MCF 10A (cell line): ENCODE measurements at places on chromosomes 3 and 15.

- H3K4me1 ChIP-seq: peaks cover 7% of the 10 kb centered on the region
- H3K27ac ChIP-seq: peak overlapping the region; percentile 27
- no peak for DNase-seq
- no peaks in the 10 kb centered on the region for H3K27me3 ChIP-seq
Observed at GRCh38 chr15:89174476-89174875, 46.9 kb downstream of the RLBP1 start.

- no peak overlapping the region for H3K4me3 ChIP-seq
- H3K27me3 ChIP-seq: no peaks in the 10 kb centered on the region
- no peak for DNase-seq
- H3K36me3 ChIP-seq: peaks cover 21% of the 10 kb centered on the region
- H3K4me1 ChIP-seq: peaks cover 6% of the 10 kb centered on the region
Observed at GRCh38 chr3:188889054-188889491, 282.7 kb upstream of the TPRG1 start.

- peaks cover 4% of the 10 kb centered on the region for H3K4me1 ChIP-seq
- no peak overlapping the region for H3K4me3 ChIP-seq
- H3K36me3 ChIP-seq: no peaks in the 10 kb centered on the region
- no peaks in the 10 kb centered on the region for H3K27me3 ChIP-seq
Observed at GRCh38 chr3:155352900-155353490, 59.5 kb upstream of the STRIT1 start.

DNA sequence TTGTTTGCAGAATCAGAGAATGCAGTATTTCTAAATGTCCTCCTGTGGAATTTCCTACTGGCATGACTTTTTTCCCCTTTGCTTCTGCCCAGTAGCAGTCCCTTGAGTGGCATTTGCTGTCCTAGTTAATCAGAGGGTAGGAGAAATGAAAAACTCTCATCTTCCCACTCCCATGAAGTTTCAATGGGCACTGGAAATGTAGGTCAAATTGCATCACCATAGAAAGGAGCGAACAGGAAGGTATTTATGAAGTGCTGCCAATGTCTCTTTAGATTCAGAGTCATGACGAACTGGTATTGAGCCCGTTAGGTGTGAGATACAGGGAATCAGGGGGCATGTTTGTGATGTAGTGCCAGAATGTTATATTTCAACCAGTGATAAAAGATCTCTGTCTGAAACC lies 23.2 kb downstream of the ATXN7 start:
- peaks cover 6% of the 10 kb centered on the region for H3K4me1 ChIP-seq
- no peak for DNase-seq
- H3K4me3 ChIP-seq: no peak overlapping the region

GRCh38 chr15:81955382-81956062 lies 90.3 kb downstream of the MEX3B start:
- H3K27me3 ChIP-seq: no peaks in the 10 kb centered on the region
- H3K4me1 ChIP-seq: no peaks in the 10 kb centered on the region
- H3K27ac ChIP-seq: no peak overlapping the region
- H3K36me3 ChIP-seq: no peaks in the 10 kb centered on the region

GRCh38 chr3:14378415-14378814 lies 24.0 kb upstream of the SLC6A6 start:
- no peak overlapping the region for H3K4me3 ChIP-seq
- no peaks in the 10 kb centered on the region for H3K36me3 ChIP-seq
- no peak for DNase-seq
- H3K27me3 ChIP-seq: peaks cover 21% of the 10 kb centered on the region
- H3K4me1 ChIP-seq: no peaks in the 10 kb centered on the region

GRCh38 chr3:11717768-11718636 lies 74.3 kb upstream of the VGLL4 start:
- no peaks in the 10 kb centered on the region for H3K27me3 ChIP-seq
- H3K4me1 ChIP-seq: peaks cover 17% of the 10 kb centered on the region

DNA sequence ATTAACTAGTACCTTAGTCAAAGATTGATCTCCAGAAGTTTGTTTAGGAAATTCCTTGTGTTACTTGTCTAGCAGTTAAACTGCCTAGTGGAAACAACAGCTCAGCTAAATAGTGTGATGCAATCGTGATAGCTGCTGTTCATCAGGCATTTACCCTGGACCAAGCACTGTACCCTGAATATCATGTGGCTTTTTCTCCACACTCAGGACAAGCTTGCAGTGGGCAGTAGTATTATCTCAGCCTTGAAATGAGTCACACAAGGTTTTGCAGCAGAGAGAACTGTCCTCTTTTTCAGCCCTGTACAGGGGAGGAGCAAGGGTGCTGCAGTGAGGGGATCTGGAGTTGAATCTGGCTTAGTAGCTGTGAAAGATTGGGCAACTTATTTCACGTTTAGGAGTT lies 208.4 kb downstream of the TP63 start:
- H3K27ac ChIP-seq: peak overlapping the region; percentile 99
- H3K4me1 ChIP-seq: peaks cover 62% of the 10 kb centered on the region
- no peaks in the 10 kb centered on the region for H3K27me3 ChIP-seq

GRCh38 chr3:113707835-113708234 lies 11.4 kb upstream of the USF3 start:
- no peak overlapping the region for H3K27ac ChIP-seq
- no peaks in the 10 kb centered on the region for H3K27me3 ChIP-seq
- H3K36me3 ChIP-seq: peaks cover 5% of the 10 kb centered on the region
- peaks cover 6% of the 10 kb centered on the region for H3K4me1 ChIP-seq
- no peak overlapping the region for H3K4me3 ChIP-seq
- DNase-seq: no peak

DNA sequence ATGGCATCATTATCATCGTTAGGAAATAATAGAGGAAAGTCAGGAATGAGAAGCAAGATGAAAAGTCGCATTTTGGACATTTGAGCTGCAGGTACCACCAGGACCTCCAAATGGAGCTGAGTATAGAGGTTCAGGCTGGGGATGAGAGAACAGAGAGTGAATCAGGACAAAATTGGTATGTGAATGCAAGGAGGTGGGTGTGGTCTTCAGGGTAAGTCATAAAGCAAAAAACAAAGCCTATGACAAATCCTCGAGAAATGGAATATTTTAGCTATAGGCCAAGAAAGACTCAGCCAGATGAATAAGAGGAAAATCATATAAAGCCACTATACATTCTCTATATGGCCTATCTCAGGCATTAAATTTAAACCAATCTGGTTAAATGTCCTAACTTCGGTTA lies 841.3 kb downstream of the ROBO1 start:
- no peak overlapping the region for H3K27ac ChIP-seq
- DNase-seq: no peak
- H3K27me3 ChIP-seq: no peaks in the 10 kb centered on the region
- no peak overlapping the region for H3K4me3 ChIP-seq

- no peak overlapping the region for H3K4me3 ChIP-seq
- DNase-seq: no peak
- no peak overlapping the region for H3K27ac ChIP-seq
Observed at GRCh38 chr15:88989578-88989977, 76.4 kb upstream of the MFGE8 start.

GRCh38 chr15:48530528-48530927 lies 115.0 kb downstream of the FBN1 start:
- no peaks in the 10 kb centered on the region for H3K27me3 ChIP-seq
- no peak overlapping the region for H3K4me3 ChIP-seq
- DNase-seq: no peak
- H3K27ac ChIP-seq: no peak overlapping the region
- H3K4me1 ChIP-seq: no peaks in the 10 kb centered on the region
- peaks cover 4% of the 10 kb centered on the region for H3K36me3 ChIP-seq

- no peaks in the 10 kb centered on the region for H3K4me1 ChIP-seq
- H3K4me3 ChIP-seq: no peak overlapping the region
- H3K36me3 ChIP-seq: peaks cover 43% of the 10 kb centered on the region
- H3K27ac ChIP-seq: no peak overlapping the region
- no peaks in the 10 kb centered on the region for H3K27me3 ChIP-seq
Observed at GRCh38 chr15:71880276-71880675, 69.9 kb downstream of the NR2E3 start.

DNA sequence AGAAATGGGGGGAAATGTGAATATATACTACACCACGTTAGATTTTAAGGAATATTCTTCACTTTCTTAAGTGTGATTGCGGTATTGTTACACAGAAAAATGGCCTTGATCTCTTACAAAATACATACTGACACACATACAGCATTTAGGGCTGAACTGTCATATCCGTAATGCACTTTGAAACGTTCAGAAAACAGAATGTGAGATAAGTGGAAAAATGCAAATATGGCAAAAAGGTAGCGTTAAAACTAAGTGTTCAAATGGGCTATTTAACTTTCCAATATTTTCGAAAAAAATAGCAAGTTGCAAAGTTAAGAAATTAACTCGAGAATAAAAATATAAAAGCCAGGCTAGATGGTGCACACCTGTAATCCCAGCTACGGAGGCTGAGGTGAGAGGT lies 1.8 kb downstream of the ZNF280D start:
- no peak for DNase-seq
- H3K4me1 ChIP-seq: peaks cover 20% of the 10 kb centered on the region
- peaks cover 20% of the 10 kb centered on the region for H3K36me3 ChIP-seq
- no peaks in the 10 kb centered on the region for H3K27me3 ChIP-seq
- H3K4me3 ChIP-seq: peak overlapping the region; percentile 88

DNA sequence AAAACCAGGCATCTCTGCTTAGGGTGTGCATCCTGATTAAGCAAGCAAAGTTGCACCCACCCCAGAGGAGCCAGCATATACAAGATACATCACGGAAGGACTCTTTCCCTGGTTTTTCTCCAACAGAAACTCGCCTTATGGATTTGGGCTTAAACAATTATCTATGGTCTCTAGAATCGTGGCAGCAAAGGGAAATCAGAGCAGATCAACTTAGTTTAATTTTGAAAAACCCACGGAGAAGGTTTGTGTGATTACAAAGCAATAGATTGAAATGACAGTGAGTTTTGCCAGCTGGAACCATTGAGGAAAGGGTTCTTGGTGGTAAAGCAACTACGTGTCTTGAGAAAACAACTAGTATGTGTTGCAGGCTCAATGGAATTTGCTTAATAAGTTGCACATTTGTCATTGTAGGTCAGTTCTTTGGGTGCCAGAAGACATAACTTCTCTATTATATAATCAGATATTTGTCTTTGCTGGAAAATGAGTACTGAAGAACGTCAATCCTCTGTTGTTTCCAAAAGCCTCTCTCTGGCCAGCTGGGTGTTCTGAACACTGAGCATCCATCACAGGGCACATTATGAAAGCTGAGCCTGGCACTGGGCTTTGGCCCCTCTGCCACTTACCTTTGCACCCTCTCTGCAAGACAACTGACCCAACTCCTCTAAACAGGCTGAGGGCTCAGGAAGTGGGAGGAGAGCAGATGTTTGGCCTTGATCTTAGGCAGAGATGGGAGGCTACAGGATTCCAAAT lies 75.7 kb upstream of the FBN1 start:
- peaks cover 24% of the 10 kb centered on the region for H3K4me1 ChIP-seq
- DNase-seq: no peak
- no peak overlapping the region for H3K4me3 ChIP-seq
- H3K27ac ChIP-seq: peak overlapping the region; percentile 95
- no peaks in the 10 kb centered on the region for H3K27me3 ChIP-seq
- H3K36me3 ChIP-seq: no peaks in the 10 kb centered on the region

DNA sequence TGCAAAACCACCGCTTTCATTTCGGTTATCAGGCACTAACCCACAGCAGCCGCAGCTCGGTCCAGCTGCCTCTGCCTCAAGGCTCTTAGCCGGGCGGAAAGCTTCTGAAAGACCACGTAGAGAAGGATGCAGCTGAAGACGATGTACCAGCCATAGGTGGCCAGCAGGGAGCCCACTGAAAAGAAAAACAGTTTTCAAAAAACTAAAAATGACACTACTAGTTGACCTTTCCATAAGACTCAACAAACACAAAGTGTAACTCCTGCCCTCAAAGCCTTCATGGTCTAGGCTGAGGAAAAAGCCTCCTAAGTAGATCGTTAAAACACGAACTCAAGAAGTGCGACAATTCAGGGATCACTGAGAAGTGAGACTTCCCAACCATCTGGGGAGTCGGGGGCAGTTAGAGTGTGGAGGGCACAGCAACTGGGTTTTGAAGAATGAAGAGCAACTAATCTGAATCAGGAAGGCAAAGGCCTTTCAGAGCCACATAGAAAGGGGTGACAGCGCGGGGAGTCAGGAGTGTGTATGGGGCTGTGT lies 716 bp downstream of the SELENOS start:
- peaks cover 13% of the 10 kb centered on the region for H3K4me1 ChIP-seq
- H3K27me3 ChIP-seq: no peaks in the 10 kb centered on the region
- peak overlapping the region; percentile 99 for H3K27ac ChIP-seq
- peaks cover 59% of the 10 kb centered on the region for H3K36me3 ChIP-seq
- H3K4me3 ChIP-seq: peak overlapping the region; percentile 100

DNA sequence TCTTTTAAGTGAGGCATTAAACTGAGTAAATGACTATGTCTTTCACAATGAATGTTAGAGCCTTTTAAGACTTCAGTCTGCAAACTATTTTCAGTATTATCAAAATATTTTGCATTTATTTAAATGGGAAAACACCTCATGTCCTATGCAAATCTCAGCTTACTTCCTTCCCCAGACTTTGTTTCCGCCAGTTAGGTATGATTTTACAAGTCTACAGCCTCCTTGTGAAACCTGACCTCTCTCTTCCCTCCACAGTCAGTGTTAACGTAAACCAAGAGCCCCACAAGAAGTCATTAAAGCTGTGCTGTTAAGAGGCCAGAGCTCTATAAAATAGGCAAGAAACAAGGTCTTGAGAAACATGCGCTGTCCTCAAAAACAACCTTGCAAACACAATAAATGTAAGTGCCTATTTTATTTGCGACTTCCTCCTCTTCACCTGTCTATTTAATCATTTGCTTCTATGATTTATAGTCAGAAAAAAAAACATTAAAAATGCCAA lies 48.3 kb downstream of the PRTG start:
- H3K27me3 ChIP-seq: no peaks in the 10 kb centered on the region
- H3K4me1 ChIP-seq: no peaks in the 10 kb centered on the region
- H3K4me3 ChIP-seq: no peak overlapping the region
- H3K27ac ChIP-seq: no peak overlapping the region

DNA sequence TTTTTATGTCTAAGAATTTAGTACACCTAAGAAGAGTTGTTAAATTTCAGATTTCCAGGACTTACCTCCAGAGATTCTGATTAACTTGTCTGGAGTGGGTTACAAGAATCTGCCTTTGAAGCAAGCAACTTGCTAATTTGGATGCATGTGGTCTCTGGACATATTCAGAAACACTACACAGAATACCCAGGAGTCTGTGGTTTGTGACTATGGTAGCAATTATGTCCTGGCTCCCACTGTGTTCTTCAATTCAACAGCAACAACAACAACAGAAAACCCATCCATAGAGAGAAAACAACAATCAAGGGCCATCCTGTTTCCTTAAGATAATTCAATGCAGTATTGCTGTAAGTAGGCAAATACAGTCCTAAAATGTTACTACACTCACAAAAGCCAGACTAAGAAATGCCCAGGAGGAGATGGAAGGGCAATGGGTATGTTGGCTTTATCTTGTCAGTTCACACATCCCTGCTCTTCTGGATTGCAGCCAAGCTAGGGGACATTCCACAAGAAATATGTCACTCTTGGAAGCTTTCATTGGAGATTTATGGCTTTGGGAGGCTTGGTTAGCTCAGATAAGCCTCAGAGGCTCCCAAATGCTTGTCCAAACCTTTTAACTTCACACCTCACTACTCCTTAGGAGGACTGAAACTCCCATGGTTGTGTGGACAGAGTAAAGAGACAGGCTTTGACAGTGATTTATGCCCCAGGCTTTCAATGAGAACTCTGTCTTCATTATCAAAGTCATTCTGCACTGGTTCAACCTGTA lies 99.4 kb upstream of the MRPL3 start:
- H3K27me3 ChIP-seq: no peaks in the 10 kb centered on the region
- H3K27ac ChIP-seq: no peak overlapping the region
- H3K4me1 ChIP-seq: no peaks in the 10 kb centered on the region
- H3K36me3 ChIP-seq: no peaks in the 10 kb centered on the region
- no peak overlapping the region for H3K4me3 ChIP-seq
